ENCODE measurements at places on chromosomes 3 and 15. TPM values are rescaled to one million over a fixed set of nuclear protein-coding genes. Genes with fewer than 3 reads are reported as not detected.

TNFAIP8L3 gene
- total RNA-seq = 0.17 TPM

DNAH1 gene
- total RNA-seq = 28.5 TPM

GRM7 gene
- total RNA-seq = not detected

GRCh38 chr15:78072080-78072892 is 5.2 kb downstream of the TBC1D2B start:
- DNase-seq = no peak

- no peak for DNase-seq
These were observed 24.7 kb downstream of the OIP5 start for GRCh38 chr15:41307679-41308078.

GRCh38 chr3:137083332-137083731 is 125.5 kb downstream of the IL20RB start:
- no peak for DNase-seq

DNA sequence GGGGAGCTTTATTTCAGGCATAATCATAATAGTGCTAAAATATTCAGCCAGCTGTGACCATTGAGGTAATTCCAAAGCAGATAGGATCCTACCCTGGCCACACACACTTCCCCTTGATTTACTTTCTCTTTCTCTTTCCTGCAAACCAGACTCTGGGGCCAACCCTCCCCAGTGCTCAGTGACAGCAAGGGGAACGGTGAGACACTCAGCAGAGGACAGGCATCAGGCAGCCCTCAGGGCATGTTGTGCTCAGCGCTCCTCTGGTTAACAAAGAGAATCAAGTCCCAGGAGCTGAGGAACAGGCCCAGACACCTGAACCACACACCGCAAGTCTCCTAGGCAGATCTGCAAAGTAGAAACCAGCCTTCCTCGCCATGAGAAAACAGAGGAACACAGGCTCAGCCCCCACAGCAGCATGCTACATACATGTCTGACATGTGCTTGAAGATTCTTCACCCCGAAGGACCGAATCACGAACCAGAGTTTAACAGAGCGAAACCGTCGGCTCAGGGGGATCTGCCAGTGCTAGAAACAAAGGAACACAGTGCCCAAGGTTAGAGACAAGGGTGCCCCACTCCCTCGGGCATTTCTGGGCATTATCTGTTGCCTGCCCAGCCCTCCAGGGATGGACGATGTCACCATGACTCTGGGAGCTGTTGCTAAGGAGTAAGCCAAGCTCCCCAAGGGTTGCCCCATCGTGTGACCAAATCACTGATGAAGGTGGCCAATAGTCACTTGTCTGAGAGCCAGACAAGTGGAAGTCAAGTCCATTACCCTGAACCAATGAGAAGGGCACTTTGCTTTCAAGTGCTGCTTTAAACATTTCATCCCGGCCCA is 17.5 kb downstream of the HDC start:
- peak; percentile 68 for DNase-seq

- no peak for DNase-seq
These were observed 41.9 kb upstream of the LMOD3 start for GRCh38 chr3:69164296-69164695.

- DNase-seq = no peak
These were observed 304.4 kb downstream of the FGF12 start for GRCh38 chr3:192422997-192423342.

RHCG gene
- not detected for total RNA-seq

DNA sequence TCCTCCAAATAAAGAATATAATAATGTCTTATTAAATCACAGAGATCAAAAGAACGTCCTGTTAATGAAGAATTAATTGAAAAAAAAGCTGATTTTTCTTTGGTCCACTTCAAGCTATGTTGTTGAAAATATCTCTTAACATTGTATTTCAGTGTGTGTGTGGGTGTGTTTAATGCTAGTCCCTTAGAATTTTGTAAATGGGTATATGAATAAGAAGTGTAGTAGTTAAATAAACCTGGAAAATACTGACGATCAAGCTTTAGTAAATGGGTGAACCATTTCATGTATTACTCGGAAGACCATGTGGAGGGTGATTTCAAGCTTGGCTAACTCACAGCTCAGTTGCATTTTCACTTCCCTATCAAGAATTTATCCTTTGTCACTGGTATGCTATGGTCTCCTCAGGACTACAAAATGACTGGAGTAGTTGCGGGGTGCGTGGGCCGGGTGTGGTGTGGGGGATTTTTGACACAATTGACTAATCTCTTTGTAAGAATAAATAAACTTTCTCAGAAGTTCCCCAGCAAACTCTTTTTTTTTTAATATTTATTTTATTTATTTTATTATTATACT is 586.4 kb downstream of the GRM7 start:
- DNase-seq = no peak

DNA sequence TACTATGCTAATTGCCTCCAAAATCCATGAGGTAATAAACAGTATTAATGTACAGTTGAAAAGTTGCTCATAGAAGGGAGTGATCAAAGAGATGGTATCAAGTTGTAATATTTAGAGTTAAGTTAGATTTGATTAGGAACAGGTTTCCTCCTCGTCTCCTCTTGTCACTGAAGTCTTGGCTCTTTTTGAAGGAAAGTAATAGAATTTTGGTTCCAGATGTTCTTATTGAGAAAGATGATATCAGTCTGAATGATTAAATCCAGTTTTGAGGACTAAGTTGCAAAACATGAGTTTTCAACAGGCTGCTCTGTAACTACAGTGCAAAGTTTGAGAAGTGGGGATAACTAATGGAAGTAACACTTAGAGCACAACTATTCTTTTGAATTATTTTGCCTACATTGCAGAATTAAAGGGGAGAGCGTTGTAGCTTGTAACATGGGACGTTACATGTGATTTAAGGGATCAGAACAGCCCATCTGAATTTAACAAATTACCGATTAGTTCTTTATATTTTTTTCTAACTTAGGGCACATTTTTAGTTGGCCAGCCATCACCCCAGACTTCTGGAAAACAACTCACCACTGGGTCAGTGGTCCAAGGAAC is 48.3 kb downstream of the MAP6D1 start:
- no peak for DNase-seq

GRCh38 chr3:164460851-164461250 is 617.4 kb downstream of the SI start:
- no peak for DNase-seq

GRCh38 chr3:169700195-169700594 is 36.7 kb upstream of the MECOM start:
- DNase-seq = no peak

ATP13A5 gene
- not detected for total RNA-seq

MUC4 gene
- 0.06 TPM for total RNA-seq

- no peak for DNase-seq
These were observed 361.5 kb upstream of the KCNH8 start for GRCh38 chr3:18786650-18787323.

- no peak for DNase-seq
These were observed 17.9 kb downstream of the CDAN1 start for GRCh38 chr15:42719043-42719442.

GRCh38 chr3:85605066-85605465 is 646.3 kb downstream of the CADM2 start:
- DNase-seq = no peak

- no peak for DNase-seq
These were observed 13.3 kb upstream of the LRRK1 start for GRCh38 chr15:100905850-100906249.

Measured in activated naive CD8-positive, alpha-beta T cell treated with anti-CD3 and anti-CD28 coated beads, Interleukin-2, amount 10 ng/mL, durations not matched to agents 7 days and 5 days (primary cell).